ENCODE measurements at places on chromosomes 5 and 9.
A peak's percentile ranks its signal among the peaks of the same experiment; 100 is the strongest.

DNA sequence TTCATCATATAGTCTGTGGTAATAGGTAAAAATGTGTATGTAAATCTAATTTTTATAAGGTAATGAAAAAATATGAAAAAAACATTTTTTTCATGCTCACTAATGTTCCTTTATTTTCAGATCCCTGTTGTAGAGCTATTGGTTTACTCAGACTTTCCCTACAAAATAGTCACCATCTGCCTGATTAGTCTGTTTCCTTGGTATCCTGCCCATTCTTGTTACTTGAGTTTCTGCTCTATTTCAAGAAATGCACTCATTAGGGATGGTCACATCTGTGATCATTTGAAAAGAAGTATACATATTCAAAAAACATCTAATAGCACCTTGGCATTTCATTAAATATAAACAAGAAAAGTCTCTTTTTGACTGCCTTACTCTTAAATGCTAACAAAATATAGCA lies 21.6 kb upstream of the RASA1 start:
- DNase-seq, result no peak

GRCh38 chr9:123302348-123303214 lies 34.2 kb upstream of the STRBP start:
- no peak for DNase-seq

GRCh38 chr5:177440990-177441780 lies 5.4 kb upstream of the PRR7 start:
- no peak for DNase-seq

DNA sequence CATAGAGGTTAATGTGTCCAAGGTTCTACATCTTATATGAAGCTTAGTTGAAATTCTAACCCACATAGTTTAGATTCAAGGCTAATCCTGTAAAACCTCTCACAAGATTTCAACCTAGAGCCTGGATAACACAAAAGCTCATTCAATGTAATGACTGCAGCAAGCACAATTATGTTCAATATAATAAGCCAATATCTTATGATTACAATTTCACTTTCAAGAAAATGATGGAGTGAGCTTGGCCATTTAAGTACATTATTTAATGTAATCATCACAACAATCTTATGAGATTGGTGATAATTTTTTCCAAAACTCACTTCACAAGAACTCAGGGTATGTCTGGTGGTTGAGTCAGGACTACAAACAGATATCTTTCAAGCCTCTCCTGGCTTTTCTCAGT lies 1140.8 kb upstream of the WWC1 start:
- DNase-seq, result no peak

DNA sequence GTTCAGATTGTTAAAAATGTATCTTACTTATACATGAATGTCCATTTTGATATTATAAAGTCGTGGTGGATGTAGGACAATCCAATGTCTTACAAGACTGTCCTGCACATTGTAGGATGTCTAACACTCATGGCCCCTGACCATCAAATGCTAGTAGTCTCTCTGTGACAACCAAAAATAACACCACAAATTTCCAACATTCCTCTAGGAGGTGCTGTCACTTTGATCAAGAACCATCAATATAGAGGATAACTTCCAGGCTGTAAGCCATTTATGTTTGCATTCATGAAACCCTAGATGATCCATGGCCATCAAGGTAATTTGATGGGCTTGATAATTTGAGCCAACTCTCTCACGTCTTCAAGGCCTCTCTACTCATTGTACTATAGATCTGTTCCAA lies 20.5 kb upstream of the ZFR start:
- DNase-seq, result no peak

DNA sequence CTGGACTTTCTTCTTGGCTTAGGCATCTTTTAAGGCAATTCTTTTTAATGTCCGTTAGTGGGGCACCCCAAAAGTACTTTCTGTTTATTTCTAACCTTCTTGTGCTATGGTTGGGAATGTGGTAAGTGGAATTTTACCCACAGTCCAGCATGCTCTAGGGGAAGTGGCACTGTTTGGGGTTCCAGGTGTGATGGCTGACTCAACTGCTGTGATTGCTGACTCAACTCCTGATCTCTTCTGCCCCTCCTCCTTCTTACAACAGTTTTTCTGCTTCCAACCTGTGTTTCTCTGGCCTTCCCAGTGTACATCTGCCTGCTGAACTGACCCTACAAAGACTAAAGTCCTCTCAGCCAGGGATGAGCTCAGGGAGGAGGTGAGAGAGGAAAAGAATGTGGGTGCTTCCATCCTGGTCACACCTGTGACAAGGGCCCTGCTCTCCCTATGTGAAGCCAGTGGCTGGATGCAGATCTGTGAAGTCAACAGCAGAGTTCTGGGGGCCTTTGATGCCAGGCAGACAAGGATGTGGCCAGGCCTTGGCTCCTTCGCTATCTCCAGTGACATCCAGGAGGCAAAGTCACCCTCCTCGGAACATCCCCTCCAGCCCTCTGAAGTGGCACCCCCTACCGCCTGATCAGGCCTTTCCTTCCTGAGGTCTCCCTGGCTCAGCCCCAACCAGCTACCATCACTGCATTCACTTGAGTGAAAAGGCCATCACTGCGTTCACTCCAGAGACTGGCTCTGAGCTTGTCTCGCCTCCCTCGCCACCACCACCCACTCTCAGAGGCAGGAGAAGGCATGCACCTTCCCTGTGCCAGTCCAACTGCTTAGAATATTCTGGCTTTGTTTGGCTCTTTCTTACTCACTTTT lies 72.2 kb downstream of the C5orf15 start:
- no peak for DNase-seq

DNA sequence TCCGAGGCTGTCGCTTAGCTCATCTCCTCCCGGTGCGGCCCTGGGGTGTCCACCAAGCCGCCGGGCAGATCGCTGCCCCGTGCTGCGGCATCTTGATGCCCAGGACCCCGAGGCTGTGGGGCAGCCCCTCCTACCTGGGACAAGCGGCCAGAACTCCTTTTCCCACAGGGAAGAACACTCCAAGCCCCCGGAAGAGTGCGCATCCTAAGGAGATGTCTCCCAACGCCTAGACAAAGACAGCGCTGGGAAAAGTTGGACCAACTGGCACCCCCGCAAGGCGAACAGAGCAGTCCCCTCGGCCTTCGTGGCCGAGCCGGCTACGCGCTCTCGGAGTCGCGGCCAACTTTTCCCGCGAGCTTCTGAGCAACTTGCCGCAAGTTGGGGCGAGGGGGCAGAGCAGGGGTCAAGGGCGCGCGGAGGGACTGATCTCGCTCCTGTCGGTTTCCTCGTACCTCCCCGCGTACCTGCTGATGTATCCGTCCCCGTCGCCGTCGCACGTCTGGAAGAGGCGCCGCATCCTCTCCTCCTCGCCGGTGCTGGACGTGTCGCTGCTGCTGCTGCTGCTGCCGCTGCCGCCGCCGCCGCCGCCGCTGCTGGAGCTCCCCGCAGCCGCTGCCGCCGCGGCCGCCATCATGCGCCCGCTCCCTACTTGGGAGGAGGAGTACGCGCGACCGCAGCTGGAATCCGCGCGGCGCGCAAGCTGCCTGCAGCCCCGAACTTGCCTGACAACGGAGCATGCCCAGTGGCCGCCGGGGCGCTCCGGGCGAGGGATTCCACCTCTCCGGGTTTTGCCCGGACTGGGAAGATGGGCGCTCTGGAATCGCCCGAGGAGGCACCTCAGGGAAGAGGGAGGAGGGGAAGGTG lies at the start of gene MCC:
MCC (minus strand) TSS at position 673 of the 864 bp plus-strand sequence.
- DNase-seq, result peak; percentile 8

GRCh38 chr5:92337772-92338234 lies 954.7 kb upstream of the ARRDC3 start:
- no peak for DNase-seq

DNA sequence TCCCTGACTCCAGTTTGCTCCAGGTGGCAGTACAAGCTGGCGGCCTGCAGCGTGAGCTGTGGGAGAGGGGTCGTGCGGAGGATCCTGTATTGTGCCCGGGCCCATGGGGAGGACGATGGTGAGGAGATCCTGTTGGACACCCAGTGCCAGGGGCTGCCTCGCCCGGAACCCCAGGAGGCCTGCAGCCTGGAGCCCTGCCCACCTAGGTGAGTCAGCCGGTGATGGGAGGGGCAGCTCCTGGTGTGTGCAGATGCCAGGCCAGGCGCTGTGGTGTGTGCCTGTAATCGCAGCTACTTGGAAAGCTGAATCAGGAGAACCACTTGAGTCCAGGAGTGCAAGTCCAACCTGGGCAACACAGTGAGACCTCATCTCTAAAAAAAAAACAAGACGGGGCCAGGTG lies 10.0 kb upstream of the CACFD1 start:
- DNase-seq, result no peak

DNA sequence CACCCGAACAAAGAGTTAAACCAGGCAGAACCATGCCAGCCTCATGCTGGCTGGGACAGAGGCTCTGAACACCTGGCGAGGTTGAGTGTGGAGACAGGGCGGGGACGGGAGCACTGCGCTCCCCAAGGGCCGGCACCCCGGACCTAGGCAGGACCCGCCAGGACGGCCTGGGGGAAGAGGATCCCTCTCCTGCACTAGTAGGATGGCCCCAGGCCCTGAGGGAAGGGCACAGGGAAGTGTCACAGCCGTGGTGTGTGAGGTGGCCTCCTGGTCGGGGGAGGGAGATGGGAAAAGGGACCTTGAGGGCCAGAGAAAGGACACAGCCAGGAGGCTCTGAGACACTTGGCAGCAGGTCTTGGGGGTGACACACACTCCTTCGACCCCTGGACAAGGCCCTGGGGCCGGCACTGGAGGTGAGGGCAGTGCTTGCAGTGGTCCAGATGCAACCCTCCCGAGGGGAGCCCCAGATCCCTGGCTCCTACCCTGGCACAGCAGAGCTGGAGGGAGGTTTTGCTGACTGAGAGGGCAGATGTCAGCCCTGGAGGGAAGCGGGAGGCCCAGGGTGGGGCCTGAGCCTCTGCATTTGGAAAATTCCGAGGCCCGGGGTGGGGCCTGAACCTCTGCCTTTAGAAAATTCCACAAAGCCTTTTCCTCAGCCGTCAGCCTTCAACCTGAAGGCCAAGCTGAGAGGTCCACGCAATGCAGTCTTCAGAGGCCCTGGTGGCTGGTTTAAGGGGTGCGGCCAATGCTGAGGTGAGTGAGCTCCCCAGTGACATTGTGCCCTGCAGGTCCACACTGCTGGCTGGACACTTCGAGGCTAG lies 24.8 kb upstream of the TERT start:
- no peak for DNase-seq

- no peak for DNase-seq
These were observed 13.2 kb downstream of the MACIR start for GRCh38 chr5:103271570-103272289.

DNA sequence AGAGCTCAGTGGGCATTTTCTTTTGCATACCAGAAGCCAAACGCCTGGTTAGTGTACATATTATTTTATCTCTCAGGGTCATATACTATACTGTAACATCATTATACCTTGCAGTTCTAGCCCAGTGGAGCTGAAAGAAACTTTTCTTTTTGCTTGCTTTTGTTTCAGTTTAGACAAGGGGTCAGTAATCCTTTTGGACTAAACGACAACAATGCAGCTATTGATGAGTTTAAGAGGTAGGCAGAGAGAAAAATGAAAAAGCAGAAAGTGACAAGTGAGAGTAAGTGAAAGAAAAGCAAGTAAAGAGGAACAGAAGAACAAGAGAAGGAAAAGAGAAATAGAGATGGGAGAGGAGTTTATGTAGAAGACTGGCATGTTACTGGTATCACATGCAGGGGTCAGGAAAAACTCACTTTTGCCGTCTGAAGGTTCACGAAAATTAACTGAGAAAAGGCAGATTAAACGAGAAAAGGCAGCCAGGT lies 47.4 kb upstream of the TENT2 start:
- DNase-seq, result no peak

DNA sequence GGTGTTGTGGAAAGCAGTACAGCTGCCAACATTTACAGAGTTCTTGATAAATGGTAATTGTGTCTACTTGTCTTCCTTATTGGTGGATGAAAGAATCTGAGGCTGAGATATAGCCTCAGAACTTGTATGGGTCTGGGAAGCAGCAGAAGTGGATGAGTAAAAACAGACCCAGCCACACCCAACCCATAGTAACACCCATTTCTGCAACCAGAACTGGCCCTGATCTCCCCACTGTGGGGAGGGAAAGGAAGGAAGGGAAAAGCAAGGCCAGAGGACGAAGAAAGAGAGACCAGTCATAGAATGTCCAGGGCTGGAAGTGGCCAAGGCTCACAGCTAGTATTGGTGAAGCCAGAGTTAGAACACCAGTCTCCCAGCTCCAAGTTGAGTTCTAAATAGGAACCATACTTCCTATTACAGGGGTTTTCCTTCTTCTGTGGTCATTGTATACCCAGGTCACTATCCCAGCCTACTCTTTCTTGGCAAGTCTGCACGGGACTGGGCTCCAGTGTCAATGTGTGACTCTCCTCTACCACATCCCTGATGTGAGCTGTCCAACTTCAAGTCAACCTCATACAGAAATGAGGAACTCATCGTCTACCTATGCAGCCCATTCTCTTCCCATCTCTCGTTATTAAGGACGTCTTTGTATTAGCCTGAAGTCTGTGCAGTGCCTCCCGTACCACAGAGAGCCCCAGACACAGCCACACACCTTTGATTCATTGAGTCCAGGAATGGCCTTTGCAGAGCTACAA lies 35.9 kb downstream of the ITK start:
- no peak for DNase-seq

DNA sequence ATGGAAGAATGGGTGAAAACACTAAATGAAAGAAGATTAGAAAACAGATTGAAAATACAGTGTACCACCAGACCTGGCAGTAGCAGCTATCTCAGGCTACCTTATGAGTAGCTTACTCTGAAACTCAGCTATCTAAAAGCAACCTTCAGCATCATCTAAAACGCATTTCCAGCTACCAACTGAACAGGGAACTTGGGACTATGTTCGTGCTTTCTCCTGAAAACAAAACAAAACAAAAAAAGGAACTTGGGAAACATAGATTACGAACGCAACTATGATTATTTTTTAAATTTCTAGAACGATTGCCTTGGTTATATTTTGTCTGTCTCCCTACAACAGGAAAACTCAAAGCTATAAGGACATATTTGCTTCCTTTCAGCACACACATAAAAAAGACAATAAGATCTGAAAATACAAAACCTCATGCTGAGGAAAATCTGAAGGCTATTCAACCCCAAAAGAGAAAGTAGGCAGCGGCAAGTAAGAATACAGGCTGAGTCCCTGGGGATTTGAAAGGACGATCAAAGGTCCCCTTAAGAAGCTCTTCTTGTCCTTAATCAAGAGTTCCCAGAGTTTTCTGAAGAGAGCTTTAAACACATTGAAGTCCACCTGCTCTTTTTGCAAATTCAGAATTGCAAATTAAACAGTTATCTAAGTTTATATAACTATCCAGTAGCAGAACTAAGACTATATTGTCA lies 53.4 kb downstream of the OR2K2 start:
- no peak for DNase-seq

DNA sequence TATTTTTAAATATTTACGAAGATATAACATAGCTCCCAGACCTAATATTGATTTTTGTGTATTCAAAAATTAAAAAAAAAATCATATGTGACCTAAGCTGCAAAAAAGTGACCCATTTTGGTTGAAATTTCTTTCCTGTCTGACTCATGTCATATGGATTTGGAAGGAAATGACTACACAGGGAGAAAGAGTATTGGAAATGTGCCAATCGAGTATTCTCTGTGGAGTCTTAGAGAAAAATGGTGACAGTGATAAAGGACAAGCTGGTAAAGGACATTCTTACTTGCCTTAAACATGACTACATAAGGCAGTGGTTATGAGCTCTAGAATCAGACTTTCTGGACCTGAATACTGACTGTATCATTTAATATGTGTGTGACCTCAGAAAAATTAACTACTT lies 262.9 kb upstream of the PTPRD start:
- no peak for DNase-seq

- no peak for DNase-seq
These were observed 5.3 kb downstream of the C1QTNF3 start for GRCh38 chr5:34037726-34038125.
